ENCODE measurements at places on chromosomes 5 and 9.

DNA sequence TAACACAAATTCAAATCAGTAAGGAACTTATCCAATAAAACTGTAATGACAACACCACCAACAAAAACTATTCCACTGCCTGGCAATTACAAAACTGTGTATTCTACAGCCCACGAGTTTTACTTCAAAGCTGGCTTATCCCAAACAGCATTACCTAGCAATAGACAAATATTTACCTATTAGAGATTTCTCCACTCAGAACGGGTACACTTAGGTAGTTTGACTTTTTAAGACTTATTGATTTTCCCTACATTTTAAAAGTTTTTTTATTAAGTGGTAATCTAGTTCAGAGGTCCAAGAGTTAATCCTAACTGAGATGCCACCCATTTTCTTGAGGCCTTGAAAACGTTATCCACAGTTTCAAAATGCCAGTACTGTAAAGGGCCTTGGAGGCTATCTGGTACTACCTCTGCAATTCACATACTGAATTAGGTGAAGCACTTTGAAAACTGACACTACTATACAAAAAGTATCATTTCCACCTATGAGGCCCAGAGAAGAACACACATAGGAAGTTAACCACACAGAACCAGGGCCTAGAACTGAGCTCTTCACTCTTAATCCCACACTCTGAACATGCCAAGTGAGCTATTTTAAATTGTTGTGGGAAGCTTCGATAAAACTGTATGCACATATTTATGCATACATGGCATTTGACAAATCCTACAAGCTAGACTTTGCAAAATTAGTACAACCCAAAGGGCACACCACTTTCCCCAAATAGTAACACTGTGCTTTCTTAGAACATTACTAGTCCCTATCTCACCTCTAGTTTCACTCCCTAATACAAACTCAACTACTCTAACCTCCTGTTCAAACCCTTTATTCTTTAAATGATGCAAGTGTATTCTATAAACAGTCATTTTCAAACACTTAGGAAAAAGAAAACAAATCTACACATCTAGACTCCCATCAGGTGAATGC, 2.1 kb downstream of the NADK2 start:
- DNase-seq = no peak

- DNase-seq = no peak
Observed at GRCh38 chr5:38408446-38409198, 147.8 kb downstream of the LIFR start.

GRCh38 chr9:27784847-27785713, 211.8 kb upstream of the C9orf72 start:
- DNase-seq = no peak

DNA sequence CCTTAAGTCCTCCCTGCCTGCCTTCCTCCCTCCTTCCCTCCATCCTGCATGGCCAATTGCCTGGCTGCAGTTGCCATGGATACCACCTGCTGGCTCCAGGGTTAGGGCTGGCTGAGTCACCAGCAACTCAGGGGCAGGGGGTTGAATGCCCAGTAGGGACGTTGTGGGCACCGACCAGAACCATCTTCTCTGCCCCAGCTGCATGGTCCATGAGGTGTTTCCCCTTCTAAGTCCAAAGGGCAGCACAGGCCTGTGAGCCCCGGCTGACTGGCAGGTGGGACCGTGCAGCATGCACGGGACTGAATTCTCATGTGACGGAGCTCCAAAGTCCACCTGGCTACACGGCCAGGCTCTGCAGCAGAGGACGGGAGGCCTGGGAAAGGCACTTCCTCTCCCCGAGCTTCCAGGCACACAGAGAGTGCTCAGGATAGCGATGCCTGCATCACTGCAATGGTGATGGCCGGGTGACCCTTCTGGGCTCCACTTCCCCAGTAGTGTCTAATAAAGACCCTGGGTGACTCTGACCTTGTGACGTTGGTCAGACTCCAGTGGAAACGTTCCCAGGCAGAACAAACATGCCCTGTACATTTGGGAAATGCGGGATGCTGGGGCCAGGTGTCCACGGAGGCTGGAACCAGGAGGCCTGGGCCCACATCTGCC, 5.7 kb downstream of the ASS1 start:
- DNase-seq = no peak

DNA sequence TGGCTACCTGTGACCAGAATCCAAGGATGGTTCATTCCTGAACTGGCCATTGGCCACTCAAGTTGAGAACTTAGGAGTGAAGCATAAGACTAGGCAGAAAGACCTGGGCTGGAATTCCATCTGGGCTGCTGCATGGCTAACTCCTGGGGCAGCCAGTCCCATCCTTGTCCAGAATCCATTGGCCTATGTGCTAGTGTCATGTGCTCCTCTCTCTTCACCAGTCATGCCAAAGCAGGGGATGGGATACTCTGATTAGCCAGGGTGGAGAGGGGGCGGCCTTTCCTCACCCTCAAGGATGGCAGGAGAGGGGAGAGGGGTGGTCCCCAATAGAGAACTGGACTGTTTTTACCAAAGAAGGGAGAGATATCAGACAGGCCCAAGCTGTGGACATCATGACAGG, 93.2 kb downstream of the ZNF618 start:
- DNase-seq = no peak

DNA sequence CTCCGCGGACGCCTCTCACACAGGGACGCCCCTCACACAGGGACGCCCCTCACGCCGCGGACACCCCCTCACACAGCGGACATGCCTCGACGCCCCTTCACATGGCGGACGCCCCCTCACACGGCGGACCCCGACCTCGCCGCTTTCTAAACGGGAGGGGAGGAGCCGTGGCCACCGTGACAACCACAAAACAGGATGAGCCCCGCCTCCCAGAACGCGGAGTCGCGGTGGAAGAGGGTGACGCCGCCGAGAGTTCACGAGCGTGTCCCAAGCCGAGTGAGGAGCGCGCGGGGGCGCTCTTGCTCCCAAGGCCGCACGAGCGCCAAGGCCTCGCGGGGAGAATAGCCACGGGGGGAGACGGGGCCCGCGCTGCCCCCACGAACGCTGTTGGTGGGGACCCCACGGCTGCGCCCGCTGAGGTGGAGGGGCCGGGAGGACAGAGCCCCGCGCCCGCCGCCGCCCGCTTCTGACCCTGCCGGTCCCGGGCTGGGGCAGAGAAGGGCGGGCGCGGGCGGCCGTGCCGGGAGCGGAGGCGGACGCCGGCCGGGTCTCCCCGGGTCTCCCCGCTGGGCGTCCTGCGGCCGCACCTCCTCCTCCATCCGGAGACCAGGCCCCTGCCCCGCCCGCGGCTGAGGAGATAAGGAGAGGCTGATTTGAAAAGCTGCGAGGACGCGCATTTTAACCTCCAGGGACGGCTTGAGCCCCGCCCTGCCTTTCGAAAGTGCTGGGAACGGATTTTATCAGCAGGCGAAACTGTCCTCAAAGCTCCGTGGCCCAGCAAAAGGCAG, 3.9 kb upstream of the NKD2 start:
- DNase-seq = peak; percentile 88

DNA sequence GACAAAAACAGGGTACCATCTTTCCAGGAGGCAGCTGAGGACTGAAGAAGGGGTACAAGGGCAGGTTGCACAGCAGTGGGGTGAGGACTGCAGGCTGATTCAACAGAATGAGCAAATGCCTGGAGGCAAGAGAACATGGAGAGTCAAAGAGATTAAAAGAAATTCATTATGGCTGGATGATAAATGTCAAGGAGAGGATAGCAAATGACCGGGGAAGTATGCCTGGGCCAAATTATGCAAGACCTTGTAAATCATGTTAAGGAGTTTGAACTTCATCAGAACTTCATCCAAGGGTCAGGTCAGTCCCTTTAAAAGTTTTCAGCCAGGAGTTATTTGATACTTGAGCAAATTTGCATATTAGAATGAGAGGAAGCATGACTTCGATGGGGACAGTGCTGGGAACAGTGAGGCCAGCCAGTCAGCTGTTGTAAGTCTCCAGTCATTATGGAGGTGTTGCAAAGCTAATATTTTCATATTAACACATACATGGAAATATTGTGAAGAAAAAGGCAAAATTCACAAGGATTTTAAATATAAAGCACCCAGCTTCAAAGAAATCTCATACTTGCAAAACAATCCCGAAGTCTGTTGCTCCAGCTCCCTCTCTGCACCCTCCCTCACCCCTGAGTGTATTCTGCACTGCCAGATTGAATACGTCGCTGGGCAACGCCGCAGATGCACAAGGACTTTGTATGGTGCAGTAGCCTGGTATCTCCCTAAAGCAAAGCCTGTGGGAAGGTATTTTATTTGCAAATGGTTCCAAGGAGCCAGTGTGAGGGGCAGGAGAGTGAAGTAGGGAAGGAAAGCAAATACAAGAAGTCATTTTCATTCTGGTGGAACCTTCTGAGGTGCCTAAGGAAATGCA, 509.8 kb upstream of the TLE4 start:
- no peak for DNase-seq

DNA sequence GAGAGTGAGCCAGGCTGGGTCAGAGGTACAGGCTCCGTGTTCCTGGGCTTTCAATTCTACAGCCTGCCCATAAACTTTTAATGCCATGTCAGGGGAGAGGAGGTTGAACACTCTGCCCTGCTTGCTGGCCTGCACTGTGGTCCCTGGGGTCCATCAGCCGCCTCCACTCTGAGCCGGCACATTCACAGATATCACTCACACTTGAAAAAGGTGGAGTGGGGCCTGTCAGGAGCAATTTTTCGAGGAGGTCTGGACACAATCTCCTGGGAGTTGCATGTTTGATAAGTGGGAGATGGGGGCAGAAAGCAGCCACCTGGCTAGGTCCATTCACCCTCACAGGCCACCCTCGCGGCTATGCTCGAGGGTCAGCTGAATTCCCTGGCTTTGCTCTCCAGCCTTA, 22.9 kb downstream of the S1PR3 start:
- DNase-seq = no peak

DNA sequence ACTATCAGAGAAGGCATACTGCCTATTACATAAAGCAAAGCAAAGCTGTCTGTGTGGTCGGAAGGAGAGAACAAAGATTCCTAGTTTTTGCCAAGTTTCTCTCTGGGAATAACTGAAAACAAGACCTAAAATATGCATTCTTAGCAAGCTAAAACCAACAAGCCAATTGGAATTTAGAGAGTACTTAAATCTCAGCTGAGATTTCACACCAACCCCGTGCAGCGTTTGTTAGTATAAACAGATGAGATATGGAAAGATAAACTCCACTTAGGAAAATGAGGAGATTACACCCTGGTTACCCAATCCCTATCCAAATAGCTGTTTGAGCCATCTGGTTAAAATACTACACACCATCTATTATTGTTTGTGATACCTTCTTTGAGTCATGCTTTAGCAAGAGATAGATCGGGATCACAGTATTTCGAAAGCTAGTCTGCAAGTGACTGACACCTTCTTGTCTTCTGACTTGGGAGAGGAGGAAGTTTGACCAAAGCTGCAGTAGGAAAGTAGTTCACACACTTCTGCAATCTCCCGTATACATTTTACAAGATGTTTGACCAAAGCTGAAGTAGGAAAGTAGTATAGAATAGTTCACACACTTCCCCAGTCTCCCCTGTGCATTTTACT, 18.2 kb downstream of the FAF2 start:
- no peak for DNase-seq

- DNase-seq = no peak
Observed at GRCh38 chr5:207599-207998, 10.4 kb downstream of the CCDC127 start.

GRCh38 chr5:147534172-147534951, 24.5 kb upstream of the DPYSL3 start:
- no peak for DNase-seq

GRCh38 chr9:14256588-14256987, 57.4 kb downstream of the NFIB start:
- DNase-seq = no peak

GRCh38 chr9:18776836-18777820, 255.9 kb downstream of the SAXO1 start:
- no peak for DNase-seq

DNA sequence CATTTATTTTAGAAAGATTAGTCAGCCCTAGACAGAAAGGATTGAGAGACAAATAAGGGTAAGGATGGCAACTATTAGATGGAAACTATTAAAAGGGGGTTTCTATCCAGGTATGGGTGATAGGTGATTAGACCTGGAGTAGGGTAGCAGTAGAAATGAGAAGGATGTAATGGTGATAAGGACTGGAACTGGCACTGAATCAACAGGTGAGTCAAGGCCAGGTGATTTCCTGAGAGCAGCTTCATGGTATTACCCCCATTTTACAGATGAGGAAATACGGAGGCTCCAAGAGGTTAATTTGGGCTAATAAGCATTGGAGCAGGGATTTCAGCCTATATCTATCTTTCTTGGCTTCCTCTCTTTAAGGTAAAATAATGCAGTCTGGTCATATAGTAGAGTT, 55.7 kb downstream of the CAST start:
- DNase-seq = no peak

DNA sequence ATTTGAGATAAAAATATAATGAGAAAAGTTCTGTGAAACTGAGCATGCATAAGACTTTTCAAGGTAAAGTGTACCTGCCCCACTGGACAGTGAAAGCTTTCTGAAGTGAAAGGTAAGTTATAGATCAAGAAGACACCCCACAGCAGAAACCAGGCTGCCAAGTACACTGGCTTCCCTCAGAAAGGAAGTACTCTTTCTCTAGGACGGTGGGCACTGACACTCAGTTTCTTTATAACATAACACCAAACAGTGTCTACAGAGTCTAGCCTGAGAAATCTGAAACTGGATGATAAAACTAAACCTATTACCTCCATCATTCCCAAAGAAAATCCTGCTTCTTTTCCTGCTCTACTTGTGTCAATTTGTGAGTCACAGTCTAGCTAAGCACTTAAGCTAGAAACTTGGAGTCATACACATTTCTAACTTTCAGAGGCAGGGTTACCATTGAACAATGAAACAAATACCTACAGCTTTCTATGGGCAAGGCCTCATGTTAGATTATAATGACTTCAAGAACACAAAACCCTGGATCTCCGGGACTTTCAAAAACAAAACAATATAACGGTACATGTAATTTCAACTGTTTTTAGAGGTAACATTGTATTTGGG, 136.7 kb downstream of the CPLANE1 start:
- no peak for DNase-seq

GRCh38 chr5:378301-378891, 56.9 kb downstream of the AHRR start:
- peak; percentile 7 for DNase-seq

DNA sequence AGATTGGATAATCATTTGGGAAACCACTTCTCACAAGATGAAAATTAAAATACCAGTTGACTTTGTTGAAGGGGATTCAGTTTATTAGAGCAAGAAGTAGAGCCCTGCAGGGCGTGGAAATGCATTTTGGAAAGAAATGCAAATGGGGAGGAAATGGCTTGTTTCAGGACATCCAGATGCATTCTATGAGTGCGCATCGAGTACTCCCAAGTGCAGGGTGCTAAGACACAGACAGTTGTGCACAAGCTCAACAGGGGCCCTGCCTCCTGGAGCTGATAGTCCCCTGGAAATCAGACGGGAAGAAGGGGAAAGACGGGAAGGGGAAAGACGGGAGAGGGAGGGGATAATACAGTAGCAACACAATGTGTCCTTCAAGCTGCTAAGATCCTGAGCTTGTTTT, 64.0 kb downstream of the NSUN2 start:
- DNase-seq = no peak

DNA sequence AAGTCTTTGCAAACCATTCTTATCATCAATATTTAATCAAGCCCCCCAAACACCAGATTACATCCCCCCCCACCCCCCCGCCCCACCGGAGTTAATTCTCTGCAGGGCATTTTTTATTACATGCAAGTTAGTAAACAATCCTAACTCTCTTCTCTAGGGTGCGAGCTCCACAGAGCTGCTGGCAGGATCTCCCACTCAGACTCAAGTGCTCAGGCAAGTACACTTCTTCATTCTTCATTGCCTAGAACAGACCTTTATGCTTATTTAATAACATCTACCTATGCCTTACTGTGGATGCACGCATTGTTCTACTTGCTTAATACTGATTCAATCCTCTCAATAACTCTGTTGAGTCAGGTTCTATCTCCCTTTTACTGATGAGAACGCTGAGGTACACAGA, 9.9 kb downstream of the SAXO1 start:
- DNase-seq = no peak

Data from suprapubic skin (tissue), 4 donors.